ENCODE measurements at places on chromosomes 16 and 17.

DNA sequence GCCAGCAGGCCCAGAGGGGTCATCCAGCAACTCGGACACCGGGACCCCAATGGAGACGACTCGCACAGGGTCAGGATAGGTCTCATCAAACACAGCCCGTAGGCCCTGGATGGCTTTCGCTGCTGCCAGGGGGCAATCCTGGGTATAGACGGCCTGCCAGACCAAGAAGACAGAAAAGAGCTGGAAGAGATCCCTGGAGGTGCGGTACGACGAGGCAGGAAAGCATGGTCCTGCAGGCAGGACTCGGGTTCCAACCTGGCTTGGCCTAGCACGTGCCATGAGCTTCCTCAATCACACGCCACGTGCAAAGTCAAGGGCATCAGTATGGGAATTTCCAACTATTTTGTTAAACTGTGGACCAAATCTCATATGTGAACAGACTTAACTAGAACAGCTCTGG is 6.3 kb upstream of the EXOSC6 start:
- no peak for DNase-seq

- no peak for DNase-seq
Observed at GRCh38 chr17:58184986-58185761, 7.4 kb upstream of the EPX start.

- peak; percentile 75 for DNase-seq
Observed at GRCh38 chr16:67917852-67918236, 13.8 kb downstream of the CTRL start.

- no peak for DNase-seq
Observed at GRCh38 chr17:64162554-64162953, 32.6 kb upstream of the ERN1 start.

DNA sequence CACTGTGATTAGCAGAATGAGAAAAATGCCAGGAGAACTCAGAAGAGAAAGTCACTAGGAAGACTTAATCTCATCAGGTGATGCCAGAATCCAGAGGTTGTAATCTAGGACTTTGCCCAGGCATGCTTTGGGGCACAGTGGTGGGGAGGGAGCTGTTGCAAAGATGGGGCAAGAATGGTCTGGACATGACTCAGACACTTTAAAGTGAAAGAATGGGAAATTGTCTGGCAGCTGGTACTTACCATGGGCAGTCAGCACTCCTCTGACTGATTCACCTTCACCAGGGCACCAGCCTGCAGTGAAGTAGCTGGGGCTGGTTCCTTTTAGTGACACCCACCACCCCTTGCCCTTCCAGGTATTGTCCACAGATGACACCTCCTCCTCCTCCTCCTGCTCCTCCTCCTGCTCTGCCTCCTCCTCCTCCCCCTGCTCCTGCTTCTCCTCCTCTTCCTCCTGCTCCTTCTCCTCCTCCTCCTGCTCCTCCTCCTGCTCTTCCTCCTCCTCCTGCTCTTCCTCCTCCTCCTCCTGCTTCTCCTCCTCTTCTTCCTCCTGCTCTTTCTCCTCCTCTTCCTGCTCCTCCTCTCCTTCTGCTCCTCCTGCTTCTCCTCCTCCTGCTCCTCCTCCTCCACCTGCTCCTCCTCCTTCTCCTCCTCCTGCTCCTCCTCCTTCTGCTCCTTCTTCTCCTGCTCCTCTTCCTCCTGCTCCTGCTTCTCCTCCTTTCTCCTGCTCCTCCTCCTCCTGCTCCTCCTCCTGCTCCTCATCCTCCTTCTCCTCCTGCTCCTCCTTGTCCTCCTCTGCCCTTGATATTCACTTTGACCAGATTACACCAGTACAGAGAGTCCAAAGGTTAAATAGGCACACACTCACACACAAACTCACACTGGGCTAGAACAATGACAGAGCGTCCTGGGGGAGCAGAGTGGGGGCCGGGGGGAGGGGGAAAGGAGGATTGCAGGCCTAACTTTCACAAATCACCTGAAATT is at the start of gene CHD9NB:
CHD9NB (minus strand) TSS at position 379 of the 983 bp plus-strand sequence. CDS start 8,739 bp downstream, outside the sequence.
- peak; percentile 69 for DNase-seq

DNA sequence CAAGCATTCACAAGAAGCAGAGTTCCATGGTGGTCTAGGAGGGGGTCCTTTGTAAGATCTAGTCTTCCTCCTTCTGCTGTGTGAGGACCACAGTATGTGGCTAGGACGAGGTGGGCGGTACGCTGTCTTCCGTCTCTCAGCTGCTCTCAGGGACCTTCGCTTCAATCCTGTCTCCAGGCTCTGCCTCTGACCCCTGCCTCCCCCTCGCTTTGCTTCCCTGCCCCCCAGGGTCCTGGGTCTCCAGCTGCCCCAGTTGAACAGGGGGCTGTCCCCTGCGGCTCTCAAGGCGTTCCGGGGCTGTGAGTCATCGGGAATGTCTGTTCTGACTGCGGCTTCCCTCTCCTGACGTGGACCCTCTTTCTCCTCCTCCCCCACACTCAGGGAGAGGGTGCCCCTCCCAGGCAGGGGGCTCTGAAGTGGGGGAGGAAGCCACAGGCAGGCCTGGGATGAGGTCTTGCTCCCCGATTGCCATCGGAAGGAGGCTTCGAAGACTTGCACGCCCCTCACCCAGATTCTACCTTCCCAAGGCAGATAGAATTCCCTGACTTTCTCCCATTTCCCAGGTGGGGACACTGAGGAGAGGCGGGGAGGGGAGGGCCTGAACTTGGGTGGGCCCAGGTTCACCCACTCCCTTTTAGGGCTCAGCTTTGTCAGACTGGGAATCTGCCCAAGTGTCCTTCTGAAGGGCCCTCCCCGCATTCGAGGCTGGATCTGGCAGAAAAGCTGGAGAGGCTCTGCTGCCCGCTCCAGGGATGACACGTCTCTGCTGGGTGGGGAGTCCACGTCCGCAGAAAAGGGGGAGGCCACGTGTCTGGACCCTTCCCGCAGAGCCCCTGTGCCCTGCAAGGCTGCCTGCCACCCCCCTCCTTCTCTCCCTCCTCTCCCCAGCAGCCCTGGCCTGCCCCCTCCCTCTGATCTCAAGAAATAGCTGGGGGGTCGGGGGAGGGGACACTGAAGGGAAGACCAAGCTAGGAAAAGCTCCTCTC is 9.1 kb upstream of the COL1A1 start:
- DNase-seq = peak; percentile 98

- no peak for DNase-seq
Observed at GRCh38 chr17:65593092-65593854, 31.8 kb upstream of the AXIN2 start.

- no peak for DNase-seq
Observed at GRCh38 chr16:1932050-1933028, 10.7 kb downstream of the MSRB1 start.

GRCh38 chr17:78343187-78343542 is 16.7 kb downstream of the SOCS3 start:
- DNase-seq = peak; percentile 91

DNA sequence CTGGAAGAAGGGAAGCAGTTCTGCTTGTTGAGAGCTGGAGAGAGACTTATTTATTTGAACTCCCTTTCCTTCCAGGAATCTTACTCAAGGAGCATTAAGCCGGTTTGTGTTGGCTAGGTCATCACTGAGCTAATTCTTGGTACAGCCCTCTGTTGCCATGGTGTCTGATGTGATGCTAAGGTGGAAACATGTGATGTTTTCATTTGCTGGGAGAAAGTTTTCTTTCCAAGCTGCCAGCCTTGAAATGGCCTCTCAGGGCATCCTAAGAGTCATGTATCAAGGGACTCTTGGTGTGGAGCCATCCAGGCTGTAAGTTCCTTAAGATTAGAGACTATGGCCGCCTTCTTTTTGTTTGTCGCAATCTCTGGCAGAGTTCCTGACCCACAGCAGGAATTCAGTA is 4.2 kb downstream of the PSKH1 start:
- DNase-seq = no peak

GRCh38 chr17:43316522-43317142 is 82.2 kb upstream of the ARL4D start:
- DNase-seq = peak; percentile 30

DNA sequence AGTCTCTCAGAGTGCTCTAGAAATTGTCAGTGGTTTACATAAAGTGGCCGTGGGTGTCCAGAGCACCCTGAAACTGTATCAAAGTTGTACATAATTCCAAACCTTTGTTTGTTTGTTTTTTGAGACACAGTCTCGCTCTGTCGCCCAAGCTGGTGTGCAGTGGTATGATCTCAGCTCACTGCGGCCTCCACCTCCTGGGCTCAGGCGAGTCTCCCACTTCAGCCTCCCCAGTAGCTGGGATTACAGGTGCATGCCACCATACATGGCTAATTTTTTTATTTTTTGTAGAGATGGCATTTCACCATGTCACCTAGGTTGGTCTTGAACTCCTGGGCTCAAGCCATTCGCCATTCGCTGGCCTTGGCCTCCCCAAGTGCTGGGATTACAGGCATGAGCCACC is 24.3 kb upstream of the ADGRG1 start:
- no peak for DNase-seq

DNA sequence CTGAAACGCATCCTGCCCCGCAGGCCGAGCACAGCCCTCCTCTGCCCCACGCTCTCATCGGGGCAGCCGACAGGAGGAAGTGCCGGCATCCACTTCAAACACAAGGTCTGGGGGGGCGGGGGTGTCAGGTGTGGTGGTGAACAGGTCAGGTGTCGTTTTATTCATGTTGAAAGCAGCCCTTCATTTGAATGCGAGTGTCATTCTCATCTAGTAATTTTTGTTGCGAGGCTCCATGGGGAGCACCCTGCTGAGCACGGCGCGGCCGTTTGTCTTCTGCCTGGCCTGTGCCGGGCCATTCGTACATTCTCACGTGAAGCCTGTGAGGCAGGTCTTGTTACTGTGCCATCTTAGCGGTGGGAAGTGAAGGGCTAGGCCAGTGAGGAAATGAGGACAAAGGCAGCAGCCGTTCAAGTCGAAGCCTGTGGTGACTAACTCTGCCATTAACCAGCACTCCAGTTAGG is 1.9 kb downstream of the ACSF3 start:
- DNase-seq = no peak

DNA sequence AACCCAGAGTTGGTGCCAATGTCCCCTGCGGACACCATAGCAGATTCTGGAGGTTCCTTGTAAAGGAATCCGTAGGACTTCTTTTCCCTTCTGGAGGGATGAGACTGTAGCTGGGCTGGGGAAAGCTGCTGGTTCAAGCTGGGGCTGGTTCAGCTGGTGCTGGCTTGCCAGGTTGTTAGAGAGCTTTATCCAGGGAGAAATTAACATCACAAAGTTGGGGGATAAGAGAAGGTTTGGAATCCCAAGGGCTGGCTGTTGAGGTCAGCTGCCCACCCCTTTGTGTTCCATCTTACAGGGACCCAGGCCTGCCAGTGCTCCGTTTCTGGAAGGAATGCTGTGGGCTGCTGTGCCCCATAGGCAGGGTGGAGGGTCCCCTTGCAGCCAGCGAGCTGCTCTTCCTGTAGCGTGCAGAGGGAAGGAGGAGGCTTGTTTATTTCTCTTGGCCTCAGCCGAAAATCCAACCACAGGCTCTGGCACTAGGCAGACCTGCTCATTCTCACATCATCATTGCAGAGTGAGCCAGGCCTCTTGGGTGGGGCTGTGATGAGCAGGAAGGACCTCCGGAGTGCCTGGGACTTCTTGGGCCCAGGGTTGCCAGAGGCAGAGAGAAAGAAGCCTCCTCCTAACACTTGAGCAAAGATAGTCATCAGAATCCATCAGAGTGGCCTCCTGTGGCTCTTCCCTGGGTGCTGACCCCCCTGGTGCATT is 251.1 kb downstream of the SEC14L1 start:
- DNase-seq = peak; percentile 98

DNA sequence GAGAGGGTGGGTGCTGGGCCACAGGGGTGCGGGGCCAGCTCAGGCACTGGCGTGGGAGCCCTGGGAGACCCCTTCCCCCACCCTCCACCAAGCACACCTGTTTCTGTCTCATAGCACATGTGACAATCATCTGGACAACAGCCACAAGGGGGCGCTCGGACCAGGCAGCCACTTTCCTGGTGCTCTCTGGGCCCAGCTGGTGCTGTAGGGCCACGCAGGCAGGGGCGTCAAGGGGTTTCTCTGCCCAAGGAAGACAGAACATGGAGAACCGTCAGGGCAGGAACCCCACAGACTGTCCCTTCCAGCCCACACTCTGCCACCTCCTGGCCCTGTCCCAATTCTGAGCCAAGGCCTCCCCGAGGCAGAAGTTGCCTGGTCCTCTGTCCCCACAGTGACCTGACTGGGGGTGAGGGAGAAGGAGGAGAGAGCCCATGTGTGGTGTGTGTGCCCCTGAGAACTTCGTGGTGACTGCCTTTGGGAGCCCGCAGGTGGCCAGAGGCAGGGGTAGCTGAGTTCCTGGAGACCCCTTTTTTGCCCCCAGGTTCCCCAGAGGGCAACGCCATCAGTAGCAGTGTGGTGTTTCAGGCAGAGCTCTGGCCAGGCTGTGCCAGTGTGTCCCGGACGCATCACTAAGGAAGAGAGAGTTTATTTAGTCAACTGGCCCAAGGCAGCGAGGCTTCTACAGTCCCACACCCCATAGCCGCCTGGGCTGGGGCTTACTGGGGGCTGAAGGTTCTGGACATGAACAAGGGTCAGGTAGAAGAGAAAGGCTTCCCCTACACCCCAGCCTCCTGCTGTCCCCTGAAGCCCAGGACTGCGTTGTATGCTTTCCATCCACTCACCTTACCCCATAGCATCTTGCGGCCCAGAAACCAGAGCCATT is 3.1 kb upstream of the SETD6 start:
- peak; percentile 70 for DNase-seq

DNA sequence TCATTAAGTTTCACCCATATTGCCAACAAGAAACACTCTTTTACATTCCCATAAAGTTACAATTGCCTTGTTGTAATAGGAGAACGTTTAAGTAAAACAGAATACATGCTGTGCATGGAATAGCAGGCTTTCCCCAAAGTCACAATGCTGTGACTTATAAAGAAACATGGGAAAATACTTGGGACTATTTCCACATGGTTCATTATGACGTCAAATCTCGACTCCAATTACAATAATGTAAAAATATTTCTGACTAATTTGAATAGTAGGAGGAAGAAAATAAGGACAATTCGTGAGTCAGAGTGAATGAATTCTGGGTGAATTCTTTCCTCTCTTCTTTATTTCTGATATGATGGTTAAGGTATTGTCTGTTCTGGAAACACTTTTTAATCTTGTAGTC is 52.8 kb downstream of the CDH11 start:
- no peak for DNase-seq

DNA sequence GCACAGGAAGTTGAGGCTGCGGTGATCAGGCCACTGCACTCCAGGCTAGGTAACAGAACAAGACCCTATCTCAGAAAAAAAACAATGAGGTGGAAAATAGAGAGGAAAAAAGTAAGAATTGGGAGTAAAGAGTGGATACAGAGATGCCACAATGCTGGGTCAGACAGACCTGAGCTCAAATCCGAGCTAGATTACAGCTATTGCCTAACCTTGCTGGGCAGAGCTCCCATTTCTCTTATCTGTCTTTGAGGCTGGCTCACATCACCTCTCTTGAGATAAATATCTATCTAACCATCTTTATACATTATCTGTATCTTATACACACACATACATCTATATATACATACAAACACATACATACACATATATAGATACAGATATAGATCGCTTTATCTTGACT is 59.0 kb downstream of the ACSM2B start:
- no peak for DNase-seq

GRCh38 chr17:58329810-58330537 is 1.4 kb upstream of the TSPOAP1 start:
- no peak for DNase-seq

GRCh38 chr17:78748048-78748729 is 33.9 kb downstream of the CYTH1 start:
- no peak for DNase-seq

- no peak for DNase-seq
Observed at GRCh38 chr17:39340731-39341130, 60.7 kb downstream of the FBXL20 start.
